ENCODE measurements at places on chromosomes 16 and 17.

DNA sequence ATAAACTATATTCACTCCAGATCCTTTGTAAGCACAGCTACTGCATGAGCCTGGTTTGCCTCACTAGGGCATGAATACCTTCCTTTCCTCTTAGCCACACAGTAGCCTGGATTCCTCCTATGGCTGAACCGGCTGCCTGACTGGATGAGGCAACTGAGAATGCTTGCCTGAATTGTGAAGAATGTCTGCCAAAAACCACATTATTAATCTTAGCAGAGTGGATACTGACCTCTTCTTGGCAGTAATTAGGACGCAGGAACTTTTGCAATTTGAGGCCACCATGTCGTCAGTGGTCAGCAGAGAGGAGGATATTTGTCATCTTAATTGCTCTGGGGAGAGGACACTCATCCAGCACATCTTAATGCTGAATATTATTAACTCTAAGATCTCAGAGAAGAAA, 651.8 kb upstream of the GOT2 start:
- DNase-seq: no peak

DNA sequence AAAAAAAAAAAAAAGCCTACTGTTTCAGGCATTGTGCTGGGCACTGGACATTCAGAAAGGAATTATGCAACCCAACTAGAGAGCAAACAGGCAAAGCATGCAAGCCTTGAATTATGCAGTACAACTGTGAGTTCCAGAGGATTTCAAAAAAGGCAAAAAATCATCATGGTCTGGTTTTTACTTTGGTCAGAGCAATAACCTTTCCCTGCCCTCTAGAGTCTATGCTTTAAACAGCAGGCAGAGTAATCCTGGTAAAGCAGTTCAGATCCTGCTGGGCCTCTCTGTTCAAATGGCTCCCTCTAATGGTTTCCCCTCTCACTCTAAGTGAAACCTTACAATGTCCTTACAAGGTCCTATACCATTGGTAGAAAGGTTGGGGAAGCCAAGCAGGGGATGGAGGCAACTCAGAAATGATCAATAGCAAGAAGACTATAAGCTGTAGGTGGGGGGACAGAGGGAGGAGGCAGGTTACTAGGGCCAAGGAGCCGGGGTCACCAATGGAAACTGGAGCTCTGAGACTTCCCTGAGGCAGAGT, 4.6 kb upstream of the TAF15 start:
- DNase-seq: peak; percentile 56

DNA sequence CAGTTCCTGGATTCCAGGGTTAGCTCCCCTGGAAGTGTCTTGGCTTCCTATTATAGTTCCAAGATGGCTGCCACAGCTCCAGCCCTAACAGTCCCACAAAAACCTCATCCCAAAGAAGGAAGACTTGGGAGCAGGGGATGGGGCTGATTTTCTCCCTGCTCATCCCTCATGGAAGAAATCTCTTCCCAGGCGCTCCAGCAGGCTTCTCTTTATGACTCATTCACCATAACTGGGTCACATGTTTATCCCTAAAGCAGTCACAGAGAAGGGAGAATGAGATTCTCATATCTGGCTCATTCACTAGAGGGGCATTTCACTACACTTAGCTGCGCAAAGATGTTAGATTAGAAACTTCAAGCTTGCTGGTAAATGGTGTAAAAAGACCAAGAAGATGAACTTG, 206.5 kb upstream of the IRX3 start:
- DNase-seq: no peak

DNA sequence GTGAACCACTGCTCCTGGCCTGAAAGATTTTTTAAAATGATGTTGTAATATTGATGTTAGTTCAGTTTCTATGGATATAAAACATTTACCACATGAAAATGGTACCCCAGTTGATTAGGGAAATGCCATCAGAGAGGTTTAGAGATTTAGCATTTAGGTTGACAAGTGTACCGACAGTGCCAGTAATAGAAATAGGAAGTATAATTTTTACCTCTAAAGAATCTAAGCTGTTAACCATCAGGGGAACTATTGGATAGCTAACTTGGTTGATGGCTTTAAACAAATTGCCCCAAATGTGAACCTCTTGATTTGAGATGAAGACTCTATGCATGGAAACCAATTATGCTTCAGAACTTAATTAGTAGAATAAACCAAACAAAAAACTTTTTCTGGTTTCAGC, 6.4 kb downstream of the CBFB start:
- DNase-seq: no peak

GRCh38 chr16:5056352-5056751, 9.4 kb downstream of the C16orf89 start:
- DNase-seq: peak; percentile 15

Data from naive B cell (primary cell).